Activated T-helper 17 cell treated with anti-CD3 and anti-CD28 coated beads, Interleukin-2, amount 50 U/mL, for 72 hours (primary cell): ENCODE measurements at places on chromosomes 1 and 21. TPM values are rescaled to one million over a fixed set of nuclear protein-coding genes. Genes with fewer than 3 reads are reported as not detected.

KAZN gene
- total RNA-seq, result 0.74 TPM

RGS7 gene
- not detected for total RNA-seq

ZMYND12 gene
- 0.90 TPM for total RNA-seq

GRCh38 chr1:36420836-36421317, 23.2 kb upstream of the LSM10 start:
- ATAC-seq, result peak; percentile 98

DNA sequence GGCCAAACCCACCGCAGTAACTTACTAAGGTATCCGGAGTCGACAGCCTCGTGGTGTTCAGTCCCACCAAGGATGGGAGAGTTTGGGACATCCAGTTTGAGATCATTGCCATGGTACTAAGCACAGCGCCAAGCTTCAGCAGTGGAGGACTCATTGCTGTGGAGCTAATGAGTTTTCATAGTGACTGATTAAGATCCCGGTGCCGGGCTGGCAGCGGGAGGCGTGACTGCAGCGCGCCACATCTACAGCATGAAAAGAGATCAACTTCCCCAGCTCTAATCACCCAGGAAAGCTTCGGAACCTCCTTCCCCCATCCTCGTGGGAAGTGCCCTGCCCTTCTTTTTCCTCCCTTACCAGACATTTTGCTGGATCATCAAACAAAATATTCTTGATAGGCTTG, 149.9 kb downstream of the OLFM3 start:
- ATAC-seq, result no peak

SPATA21 gene
- total RNA-seq, result 0.08 TPM

SLC45A1 gene
- total RNA-seq, result 0.42 TPM

DNA sequence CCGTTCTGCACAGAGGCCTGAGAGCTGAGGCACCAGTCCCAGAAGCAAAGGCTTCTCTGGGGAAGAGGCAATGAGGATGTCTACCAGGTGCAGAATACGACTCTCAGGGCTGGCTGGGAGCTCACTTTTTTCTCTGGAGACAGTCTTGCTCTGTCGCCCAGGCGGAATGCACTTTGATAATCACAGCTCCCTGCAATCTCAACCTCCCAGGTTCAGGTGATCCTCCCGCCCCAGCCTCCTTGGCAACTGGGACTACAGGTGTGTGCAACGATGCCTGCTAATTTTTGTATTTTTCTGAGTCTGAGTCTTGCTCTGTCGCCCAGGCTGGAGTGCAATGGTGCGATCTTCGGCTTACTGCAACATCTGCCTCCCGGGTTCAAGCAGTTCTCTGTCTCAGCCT, 17.6 kb downstream of the NADK start:
- ATAC-seq, result no peak

- ATAC-seq, result no peak
Observed at GRCh38 chr1:108845991-108846390, 10.9 kb downstream of the AKNAD1 start.

GRCh38 chr1:212285685-212286555, 710 bp downstream of the PPP2R5A start:
- peak; percentile 25 for ATAC-seq

CNR2 gene
- 0.04 TPM for total RNA-seq

DNA sequence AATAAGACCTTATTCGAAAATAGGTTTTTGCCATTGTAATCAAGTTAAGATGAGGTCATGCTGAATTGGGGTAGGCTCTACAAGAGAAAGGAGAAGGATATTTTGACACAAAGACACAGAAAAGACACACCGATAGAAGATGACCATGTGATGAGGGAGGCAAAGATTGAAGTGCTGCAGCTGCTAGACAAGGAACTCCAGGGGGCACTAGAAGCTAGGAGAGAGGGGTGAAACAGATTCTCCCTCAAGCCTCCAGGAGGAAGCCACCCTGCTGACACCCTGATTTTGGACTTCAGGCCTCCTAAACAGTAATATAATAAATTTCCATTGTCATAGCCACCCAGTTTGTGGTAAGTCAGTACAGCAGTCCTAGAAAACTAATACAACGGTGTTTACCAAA, 506.8 kb upstream of the CAMK1G start:
- no peak for ATAC-seq

- ATAC-seq, result no peak
Observed at GRCh38 chr1:234617986-234618736, 8.2 kb upstream of the IRF2BP2 start.

DNA sequence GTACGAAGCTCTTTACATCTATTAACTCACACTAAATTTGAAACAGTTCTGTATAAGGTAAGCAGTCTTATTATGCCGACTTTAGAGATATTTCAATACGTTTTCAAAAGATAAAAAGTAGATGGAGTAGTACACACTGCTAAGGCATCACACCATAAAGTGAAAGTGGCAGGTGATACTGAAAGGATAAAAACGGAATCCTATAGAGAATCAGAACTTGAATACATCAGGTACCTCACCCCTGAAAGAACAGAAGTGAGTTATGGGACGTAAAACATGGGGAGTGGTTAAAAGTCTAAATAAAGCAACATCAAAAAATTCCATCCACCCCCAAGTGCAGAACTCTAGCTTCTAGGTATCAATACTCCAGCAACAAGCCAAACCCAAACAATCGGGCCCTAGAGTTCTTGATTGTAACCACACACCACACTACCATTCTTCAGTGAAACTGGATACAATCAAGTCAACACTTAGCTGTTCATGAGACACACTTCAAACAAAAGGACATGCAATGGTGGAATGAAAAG, 142.6 kb downstream of the SMYD3 start:
- peak; percentile 89 for ATAC-seq

SHISAL2A gene
- 8.9 TPM for total RNA-seq

DNA sequence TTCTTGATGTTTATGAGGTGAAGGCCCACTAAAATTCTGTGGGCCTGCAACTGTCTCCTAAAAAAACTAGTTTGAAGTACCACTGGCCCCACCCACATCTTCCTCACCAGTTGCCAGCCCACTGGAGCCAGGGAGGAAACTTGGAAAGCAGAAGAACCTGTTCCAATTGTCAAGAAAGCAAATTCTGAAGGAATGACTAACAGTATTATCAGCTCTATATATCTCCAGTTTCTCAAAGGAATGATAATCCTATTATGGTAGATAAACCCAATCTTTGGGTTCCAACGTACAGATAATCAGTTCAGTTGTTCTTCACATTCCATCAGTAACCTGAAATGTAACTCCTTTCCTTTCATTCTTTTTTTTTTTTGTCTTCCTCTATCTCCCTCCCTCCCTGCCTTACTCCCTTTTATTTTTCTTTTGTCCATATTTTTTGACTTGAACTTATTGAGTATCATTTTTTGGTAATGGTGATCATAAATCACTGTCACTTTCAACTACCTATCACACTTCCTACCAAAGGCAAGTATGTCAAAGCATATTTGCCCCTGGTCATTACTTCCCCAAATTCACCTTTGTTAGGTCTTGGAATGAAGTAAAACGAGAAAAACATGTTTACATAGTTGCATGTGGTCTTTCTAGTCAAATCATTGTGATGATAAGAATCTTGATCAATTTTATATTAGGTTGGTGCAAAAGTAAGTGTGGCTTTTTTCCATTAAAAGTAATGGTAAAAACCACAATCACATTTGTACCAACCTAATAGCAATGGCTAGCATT, 943.4 kb downstream of the TTLL7 start:
- no peak for ATAC-seq

EFCAB14 gene
- total RNA-seq, result 53.8 TPM

- no peak for ATAC-seq
Observed at GRCh38 chr1:165762725-165763124, 5.9 kb downstream of the TMCO1 start.

GRCh38 chr1:67834246-67834877, 1.1 kb upstream of the GNG12 start:
- no peak for ATAC-seq

- ATAC-seq, result no peak
Observed at GRCh38 chr1:157438613-157439012, 113.7 kb downstream of the FCRL5 start.

DNA sequence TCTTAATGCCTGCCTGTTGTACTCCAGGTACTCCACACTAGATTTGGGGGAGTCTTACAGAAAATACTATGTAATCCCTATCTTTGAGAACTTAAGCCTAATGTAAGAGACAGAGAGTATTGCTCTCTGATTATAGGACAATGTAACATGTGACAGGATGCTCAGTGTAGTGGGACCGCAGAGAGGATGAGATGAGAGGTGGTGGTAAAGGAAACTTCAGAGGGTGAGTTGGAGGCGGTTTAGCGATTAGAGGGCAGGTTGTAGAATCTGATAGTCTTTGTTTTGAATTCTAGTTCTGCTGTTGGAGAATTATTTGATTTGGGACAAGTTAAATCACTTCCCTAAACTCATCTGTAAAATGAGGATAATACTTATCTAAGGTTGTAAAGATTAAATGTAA, 5.4 kb downstream of the SOAT1 start:
- ATAC-seq, result peak; percentile 96

MTARC1 gene
- not detected for total RNA-seq

GRCh38 chr1:172754609-172755008, 95.7 kb downstream of the FASLG start:
- no peak for ATAC-seq

- no peak for ATAC-seq
Observed at GRCh38 chr21:43575473-43575844, 83.8 kb downstream of the HSF2BP start.

FAF1 gene
- total RNA-seq, result 55.5 TPM

DNA sequence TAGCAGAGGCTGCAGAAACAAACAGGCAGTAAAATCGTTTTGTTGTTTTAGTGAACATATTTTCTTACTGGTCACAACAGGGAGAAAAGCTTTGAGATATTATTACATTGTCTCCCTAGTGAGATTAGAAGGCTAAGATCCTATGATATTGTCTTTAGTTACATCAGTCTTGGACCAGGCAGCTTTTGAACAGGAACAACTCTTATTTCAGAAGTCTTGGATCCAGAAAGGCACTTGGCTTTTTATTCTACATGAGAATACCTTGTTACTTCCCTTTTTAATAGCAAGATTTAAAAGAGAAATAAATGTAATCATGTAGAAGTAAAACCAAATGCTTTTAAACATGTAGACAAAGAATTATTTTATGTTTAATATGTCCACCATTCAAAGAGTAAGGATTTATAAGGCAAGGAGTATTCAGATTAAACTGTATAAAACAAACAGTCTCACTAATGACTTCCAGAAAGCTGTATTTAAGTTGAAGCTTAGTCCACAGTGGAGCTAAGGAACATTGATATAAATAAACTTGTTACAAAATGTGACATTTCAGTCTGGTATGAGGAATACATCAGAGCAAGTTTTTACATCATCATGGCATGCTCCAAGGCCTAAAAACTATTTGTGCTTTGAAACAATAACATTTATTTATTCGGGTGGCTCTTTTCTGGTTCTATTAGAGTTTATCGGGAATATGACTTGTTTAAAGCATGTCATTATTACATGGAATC, 72.2 kb downstream of the PHTF1 start:
- no peak for ATAC-seq

ANGPTL3 gene
- not detected for total RNA-seq

DNA sequence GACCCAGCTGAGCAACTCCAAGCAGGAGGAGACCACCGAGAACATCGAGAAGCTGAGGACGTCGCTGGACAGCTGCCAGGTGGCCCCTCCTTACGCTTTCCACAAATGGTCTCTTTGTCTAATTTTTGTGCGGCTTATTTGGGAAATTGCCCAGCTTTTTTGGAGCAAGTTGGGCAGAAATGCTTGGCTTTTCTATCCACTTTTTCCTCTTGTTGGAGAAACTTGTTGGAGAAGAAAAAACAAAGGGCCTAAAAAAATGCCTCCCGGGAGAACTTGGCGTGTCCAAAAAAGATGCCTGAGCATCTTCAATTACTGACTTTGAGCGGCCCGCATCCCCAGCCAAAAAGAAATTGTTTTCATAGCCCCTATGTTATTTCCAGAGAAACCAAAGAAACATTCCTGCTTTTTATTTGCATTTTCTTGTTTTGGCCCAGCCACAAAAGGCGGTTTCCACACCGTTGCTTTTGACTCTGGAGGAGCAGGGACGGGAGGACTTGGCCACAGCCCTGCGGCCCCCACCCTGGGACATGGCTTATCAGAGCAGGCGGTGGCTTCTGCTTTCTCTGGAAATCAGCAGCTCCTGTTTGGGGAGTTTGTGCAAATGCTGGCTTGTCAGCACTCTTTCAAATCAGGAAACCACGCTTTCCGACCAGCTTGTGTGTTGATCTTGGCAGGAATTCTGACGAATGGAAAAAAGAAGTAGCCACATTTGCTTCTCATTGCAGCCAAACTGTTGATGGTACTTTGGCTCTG, 81.2 kb upstream of the EFHD2 start:
- ATAC-seq, result no peak

- no peak for ATAC-seq
Observed at GRCh38 chr21:24594082-24594481, 1013.2 kb downstream of the MRPL39 start.

DNA sequence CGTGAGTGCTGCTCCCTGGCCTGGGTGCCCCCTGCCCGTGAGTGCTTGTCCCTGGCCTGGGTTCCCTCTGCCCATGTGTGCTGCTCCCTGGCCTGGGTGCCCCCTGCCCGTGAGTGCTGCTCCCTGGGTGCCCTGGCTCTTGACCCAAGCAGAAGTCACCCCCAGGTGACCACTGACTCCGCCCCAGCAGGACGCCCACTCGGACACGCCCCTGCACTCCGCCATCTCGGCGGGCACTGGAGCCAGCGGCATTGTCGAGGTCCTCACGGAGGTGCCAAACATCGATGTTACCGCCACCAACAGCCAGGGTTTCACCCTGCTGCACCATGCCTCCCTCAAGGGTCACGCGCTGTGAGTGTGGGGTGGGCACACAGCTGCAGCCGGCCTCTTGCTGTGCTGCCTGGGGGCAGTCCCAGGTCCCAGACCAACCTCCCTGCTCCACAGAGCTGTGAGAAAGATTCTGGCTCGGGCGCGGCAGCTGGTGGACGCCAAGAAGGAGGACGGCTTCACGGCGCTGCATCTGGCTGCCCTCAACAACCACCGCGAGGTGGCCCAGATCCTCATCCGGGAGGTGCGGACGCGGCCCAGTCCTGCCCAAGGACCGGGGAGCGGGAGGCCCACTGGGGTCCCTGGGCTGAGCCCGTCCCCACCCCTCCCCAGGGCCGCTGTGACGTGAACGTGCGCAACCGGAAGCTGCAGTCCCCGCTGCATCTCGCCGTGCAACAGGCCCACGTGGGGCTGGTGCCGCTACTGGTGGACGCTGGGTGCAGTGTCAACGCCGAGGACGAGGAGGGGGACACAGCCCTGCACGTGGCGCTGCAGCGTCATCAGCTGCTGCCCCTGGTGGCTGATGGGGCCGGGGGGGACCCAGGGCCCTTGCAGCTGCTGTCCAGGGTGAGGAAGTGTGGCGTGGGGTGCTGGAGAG, 3.9 kb upstream of the MMP23B start:
- ATAC-seq, result no peak

DNA sequence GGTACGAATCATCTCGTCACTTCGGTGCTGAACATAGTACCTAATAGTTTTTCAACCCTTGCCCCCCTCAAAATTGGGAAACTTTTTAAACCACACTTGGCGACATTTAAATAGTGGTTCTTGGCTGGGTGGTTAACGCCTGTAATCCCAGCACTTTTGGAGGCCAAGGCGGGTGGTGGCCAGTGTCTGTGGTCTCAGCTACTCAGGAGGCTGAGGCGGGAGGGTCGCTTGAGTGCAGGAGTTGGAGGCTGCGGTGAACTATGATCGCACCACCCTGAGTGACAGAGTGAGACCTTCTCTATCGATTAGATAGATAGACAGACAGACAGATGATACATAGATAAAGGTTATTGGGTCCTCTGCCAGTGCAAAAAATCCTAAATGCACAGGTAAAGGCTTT, 55.5 kb upstream of the RASAL2 start:
- no peak for ATAC-seq

TAL1 gene
- not detected for total RNA-seq
